Fibroblast of lung (primary cell): ENCODE measurements at places on chromosomes 6 and 20.

DNA sequence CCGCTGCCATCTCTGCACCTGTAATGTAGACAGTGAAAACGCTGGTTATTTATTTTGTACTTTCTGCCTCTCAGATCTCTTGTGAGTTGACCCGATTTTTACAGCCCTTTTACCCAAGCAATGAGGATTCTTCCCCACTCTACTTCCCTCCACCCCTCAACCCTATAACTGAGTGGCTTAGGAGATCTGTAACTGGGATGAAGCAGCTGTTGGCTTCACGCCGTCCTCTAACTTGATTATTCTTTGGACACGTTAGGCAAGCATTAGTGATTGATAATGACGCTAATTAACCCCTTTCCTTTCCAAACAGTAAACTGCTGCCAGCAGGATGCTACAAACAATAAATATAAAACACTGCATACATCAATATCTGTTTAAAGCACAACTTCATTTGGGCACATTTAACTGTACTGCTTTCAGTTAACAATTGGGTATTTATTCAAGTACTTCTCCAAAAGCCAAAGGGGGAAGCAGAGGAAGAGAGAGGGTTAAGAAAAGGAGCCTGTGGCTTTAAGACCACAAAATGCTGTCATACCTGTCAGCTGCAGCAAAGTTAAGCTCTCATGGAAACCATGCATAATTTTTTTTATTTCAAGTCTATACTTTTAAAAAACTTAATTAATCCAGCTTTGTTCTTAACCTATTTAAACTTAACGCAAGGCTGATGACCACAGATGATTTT, 21.2 kb downstream of the TFAP2A start:
- no peak overlapping the region for H3K4me3 ChIP-seq
- H3K36me3 ChIP-seq: no peaks in the 10 kb centered on the region
- no peak overlapping the region for H3K27ac ChIP-seq
- no peak for DNase-seq
- H3K4me1 ChIP-seq: no peaks in the 10 kb centered on the region

DNA sequence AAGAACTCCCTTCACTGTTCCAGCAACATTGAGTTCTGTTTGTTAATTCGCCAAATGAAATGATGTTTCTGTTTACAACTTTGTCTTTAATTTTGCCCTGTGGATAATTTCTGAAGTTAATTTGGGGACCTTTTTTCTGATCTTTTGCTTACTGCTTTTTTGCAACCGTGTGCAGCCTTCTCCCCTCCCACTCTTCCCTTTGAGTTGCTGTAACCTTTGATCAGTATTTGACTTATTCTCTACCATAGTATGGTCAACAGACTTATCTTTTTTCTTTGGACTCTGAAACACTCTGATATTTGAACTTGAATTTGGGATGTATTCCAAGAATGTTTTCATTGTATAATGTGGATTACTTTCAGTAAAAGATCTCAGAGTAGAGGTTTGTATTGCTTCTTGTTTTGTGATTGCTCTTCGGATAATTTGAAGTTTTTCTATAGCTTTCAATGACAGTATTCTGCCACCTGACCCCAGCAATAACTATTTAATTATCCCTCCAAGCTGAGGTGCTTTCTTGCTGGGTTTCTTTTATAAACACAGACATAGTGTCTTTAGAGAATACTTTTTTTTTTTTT, 46.2 kb downstream of the LRRN4 start:
- no peak overlapping the region for H3K27ac ChIP-seq
- peaks cover 5% of the 10 kb centered on the region for H3K36me3 ChIP-seq
- DNase-seq: no peak
- H3K27me3 ChIP-seq: no peaks in the 10 kb centered on the region
- H3K4me3 ChIP-seq: peak overlapping the region; percentile 82

DNA sequence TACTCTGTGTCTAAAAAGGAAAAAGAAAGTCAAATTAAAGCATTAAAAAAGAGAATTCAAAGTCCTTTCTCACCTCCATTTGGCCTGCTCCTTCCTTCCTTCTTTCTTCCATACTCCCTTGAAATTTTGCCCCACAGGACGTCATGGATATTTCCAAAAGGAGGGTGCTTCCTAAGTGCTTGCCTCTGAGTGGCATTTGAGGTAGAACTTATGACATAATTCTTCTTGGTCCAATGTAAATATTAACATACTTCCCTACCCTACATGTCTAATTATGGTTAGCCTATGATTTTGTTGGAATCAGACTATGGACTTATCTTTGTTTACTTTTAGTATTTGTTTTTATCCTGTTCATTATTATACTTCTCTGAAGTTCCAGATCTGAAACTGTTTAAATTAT, 132.3 kb downstream of the PFDN4 start:
- H3K4me1 ChIP-seq: peaks cover 5% of the 10 kb centered on the region
- no peak overlapping the region for H3K4me3 ChIP-seq
- H3K36me3 ChIP-seq: no peaks in the 10 kb centered on the region
- DNase-seq: peak; percentile 30

- no peaks in the 10 kb centered on the region for H3K4me1 ChIP-seq
- H3K27ac ChIP-seq: no peak overlapping the region
- no peak for DNase-seq
- no peaks in the 10 kb centered on the region for H3K36me3 ChIP-seq
- H3K4me3 ChIP-seq: no peak overlapping the region
- H3K27me3 ChIP-seq: no peaks in the 10 kb centered on the region
Measured at GRCh38 chr20:4883546-4883945, 117.8 kb downstream of the SLC23A2 start.

DNA sequence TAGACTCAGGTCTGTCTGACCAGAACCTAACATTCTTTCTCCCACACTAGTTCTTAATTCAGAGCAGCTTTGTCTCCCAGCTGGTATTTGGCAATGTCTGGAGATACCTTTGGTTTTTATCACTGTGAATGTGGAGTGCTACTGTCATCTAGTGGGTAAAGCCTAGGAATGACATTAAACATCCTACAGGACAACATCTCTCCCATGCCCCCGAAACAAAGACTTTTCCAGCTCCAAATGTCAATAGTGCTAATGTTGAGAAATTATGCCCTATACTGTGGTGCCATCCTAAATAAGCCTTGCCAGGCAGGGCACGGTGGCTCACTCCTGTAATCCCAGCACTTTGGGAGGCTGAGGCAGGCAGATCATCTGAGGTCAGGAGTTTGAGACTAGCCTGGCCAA, 4.2 kb upstream of the TTPAL start:
- H3K36me3 ChIP-seq: no peaks in the 10 kb centered on the region
- peak; percentile 65 for DNase-seq
- H3K27me3 ChIP-seq: peaks cover 3% of the 10 kb centered on the region
- no peak overlapping the region for H3K27ac ChIP-seq

DNA sequence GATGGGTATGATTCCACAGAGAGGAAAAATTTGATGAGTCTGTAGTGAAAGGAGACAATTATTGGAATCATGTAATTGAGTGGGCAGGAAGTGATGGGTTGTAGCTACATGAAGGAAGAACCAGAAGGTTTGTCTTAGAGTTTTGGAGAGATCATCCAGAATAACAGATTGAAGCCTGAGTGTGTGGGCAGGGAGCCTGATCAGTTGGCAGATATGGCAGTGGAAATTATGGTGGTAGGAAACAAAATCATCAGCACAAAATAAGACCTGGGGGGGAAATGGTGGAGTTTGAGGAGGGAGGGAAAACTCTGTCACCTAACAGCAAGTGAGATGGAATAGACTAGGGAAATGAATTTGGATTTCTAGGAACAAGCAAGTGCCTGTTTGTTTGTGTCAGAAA, 606.6 kb upstream of the MAP3K7 start:
- no peaks in the 10 kb centered on the region for H3K36me3 ChIP-seq
- no peaks in the 10 kb centered on the region for H3K27me3 ChIP-seq
- no peak for DNase-seq
- H3K27ac ChIP-seq: no peak overlapping the region

DNA sequence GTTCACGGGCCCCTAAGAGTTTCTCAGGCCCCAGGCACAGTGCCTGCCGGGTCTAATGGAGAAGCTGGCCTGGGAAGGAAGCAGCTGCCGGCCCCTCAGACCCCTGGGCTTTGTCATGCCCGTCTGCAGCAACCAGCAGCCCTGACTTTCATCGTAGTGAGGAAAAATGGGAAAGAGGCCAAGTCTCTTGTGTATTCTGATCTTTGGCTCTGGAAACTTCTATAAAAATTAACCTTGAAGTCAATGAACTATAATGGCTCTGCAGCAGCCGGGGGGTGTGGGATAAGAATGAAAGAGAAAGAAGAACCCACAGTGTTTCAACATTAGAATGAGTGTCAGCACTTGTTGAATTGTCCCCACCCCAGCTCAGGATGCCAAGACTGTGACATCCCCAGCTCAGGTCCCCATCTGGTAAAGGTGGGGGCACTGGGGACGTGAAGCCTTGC, 12.9 kb downstream of the TGM2 start:
- no peaks in the 10 kb centered on the region for H3K27me3 ChIP-seq
- H3K4me1 ChIP-seq: peaks cover 17% of the 10 kb centered on the region
- peaks cover 13% of the 10 kb centered on the region for H3K36me3 ChIP-seq
- DNase-seq: peak; percentile 80
- peak overlapping the region; percentile 82 for H3K27ac ChIP-seq
- H3K4me3 ChIP-seq: no peak overlapping the region

DNA sequence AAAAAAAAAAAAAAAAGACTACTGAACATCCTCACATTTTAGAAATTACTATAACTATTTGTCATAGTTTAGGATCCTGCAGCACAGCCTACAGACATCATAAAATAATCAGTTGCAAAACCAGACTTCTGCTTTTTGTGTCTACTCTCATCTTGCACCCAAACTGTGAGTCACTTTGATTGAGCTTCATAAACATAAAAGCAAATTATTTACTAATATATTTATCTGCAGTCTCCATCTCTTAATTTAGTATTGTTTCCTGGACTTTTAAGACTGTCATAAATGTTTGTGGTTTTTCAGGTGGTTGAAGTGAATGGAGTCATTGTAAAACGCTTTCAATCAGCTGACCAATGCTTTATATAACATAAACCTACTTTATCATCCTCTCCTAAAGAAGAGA, 14.8 kb upstream of the CALHM6 start:
- no peaks in the 10 kb centered on the region for H3K36me3 ChIP-seq
- H3K4me3 ChIP-seq: no peak overlapping the region
- DNase-seq: peak; percentile 56
- no peak overlapping the region for H3K27ac ChIP-seq

GRCh38 chr20:40743141-40743775, 54.2 kb upstream of the MAFB start:
- no peak overlapping the region for H3K27ac ChIP-seq
- H3K4me1 ChIP-seq: no peaks in the 10 kb centered on the region
- no peak for DNase-seq
- H3K36me3 ChIP-seq: no peaks in the 10 kb centered on the region

DNA sequence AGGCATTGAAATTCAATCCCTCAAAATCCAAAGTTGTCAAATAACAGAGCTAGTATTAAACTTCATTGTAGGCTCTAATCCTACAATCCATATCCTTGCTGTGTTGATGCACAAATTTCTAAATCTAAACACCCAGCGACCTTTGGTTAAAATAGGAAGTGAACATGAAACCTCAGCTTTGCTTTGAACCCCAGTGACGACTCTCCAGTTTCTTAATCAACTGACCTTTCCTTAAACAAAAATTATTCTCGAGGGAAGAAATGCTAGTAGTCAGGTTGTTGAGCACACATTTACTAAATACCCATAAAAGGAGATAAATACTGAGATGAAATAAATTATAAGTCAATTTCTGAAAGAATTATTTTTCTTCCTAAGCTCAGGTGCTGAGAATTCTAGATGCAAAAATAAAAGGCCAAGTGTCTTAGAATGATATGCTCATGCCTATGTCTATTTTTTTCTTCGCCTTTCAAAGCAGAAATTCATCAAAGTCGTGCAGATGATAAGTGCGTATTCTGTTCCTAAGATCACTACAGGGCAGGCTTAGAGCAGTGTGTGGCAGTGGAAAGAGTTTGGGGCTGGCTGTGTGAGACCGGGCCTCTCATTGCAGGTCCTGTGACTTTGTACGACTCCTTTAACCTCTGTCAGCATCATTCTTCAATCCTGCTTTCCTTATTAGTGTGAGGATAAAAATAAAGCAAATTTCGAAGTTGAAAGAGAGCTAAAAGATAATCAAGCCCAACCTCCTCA, 208.7 kb downstream of the PRL start:
- H3K36me3 ChIP-seq: no peaks in the 10 kb centered on the region
- H3K27me3 ChIP-seq: no peaks in the 10 kb centered on the region
- H3K27ac ChIP-seq: no peak overlapping the region
- DNase-seq: no peak

GRCh38 chr6:159473475-159474263, 219.4 kb downstream of the SOD2 start:
- no peak overlapping the region for H3K27ac ChIP-seq
- no peaks in the 10 kb centered on the region for H3K27me3 ChIP-seq
- DNase-seq: peak; percentile 45
- H3K36me3 ChIP-seq: no peaks in the 10 kb centered on the region
- no peak overlapping the region for H3K4me3 ChIP-seq
- H3K4me1 ChIP-seq: no peaks in the 10 kb centered on the region

DNA sequence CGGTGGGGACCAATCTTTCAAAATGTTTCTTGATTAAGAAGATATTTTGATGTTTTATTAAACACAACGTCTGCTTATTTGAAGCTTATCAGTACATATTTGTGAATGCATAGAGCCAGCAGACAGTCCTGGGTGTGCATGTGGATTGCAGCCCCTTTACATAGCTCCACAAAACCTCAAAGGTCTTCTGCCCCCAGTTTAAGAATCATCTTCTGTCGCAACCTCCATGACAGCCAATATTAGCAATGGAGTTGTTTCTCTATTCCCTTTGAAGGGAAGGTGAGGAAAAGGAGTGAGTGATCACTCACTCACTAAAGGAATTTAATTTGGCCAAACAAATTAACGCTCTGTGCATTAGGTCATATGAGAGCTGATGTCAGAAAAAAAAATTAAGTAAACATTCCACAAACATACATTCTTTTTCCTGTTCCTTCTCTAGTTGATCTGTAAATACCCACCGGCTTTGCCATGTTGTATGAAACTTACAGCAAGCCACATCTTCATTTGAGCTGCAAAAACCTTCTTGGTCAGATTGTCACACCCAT, 152.9 kb downstream of the SIM1 start:
- DNase-seq: peak; percentile 2
- H3K36me3 ChIP-seq: no peaks in the 10 kb centered on the region
- no peak overlapping the region for H3K27ac ChIP-seq
- H3K27me3 ChIP-seq: no peaks in the 10 kb centered on the region

DNA sequence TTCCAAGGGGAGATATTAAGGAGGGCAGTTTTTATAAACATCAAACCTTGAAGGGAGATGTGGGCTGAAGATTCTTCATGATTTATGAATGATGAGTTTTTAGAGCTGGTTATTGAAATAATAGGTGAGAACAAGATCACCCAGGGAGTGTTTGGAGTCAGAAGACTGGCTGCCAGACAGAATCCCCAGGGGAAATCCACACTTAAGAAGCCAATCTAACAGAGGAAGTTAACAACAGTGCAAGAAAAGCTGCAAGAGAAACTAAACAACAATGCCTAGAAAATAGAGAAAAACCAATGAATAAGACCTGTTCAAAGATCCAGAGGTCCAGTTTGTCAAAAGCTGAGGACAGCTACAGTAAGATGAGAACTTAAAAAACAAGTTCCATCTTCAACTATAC, 167.9 kb upstream of the MAN1A1 start:
- H3K36me3 ChIP-seq: no peaks in the 10 kb centered on the region
- DNase-seq: no peak
- no peak overlapping the region for H3K27ac ChIP-seq
- no peaks in the 10 kb centered on the region for H3K4me1 ChIP-seq
- no peak overlapping the region for H3K4me3 ChIP-seq

GRCh38 chr6:41511443-41512060, 34.6 kb upstream of the FOXP4 start:
- no peaks in the 10 kb centered on the region for H3K36me3 ChIP-seq
- H3K4me1 ChIP-seq: no peaks in the 10 kb centered on the region
- peaks cover 9% of the 10 kb centered on the region for H3K27me3 ChIP-seq
- no peak overlapping the region for H3K27ac ChIP-seq
- no peak overlapping the region for H3K4me3 ChIP-seq
